Activated T-helper 2 cell treated with anti-CD3 and anti-CD28 coated beads, Interferon-gamma antibody, Interleukin-2, Interleukin-4, amounts not matched to agents 10 μg/mL and 5 μg/mL and 100 μg/mL, durations not matched to agents 14 hours and 24 hours and 36 hours (primary cell): ENCODE measurements at places on chromosomes 1 and 21.

DNA sequence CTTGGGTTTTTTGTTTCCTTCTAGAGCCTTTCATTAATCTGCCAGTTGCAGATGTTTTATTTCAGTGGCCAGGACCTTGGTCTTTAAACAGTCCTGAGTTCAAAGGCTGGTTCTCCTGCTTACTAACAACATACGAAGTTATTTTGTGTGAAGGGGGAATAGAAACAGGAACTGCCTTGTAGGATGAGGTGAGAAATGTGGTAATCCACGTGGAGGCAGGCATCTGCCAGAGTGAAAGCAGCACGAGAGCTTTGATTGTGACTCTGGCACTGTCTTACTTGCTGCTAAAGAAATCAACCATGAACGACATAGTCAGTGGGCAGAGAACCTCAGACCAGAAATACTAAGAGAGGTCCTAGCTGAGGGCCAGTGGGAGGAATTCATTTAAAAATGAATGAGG, 30.4 kb downstream of the TMEM63A start:
- no peak for DNase-seq

GRCh38 chr1:93635614-93636543, 45.8 kb downstream of the BCAR3 start:
- DNase-seq = no peak

DNA sequence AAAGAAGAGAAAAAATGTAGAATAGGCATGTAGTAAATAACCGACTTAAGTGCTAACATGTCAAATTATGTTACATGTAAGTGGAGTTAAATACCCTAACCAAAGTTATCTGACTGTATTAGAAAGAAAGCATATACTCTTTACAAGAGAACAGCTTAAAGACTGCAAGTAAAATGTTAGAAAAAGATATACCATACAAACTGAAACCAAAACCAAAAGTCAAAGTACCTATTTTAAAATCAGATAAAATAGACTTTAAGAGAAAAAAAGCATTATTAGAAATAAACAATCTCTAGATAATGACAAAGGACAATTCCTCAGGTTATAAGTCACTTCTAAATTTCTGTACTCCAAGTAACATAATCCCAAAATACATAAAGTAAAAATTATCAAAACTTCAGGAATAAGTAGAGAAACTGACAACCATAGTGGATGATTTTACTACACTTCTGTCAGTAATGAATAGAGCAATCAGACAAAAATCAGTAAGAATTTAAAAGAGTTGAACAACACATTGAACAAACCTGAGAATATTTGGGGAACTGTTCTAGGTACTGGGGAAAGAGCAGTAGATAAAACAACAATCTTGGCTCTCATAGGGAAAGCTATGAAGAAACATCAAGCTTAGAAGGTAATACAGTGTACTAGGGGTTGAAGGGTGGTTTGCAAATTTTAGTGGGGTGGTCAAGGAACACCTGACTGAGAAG, 127.3 kb downstream of the TBX19 start:
- DNase-seq = no peak

- DNase-seq = no peak
Observed at GRCh38 chr1:3898994-3899753, 898 bp downstream of the C1orf174 start.

- DNase-seq = no peak
Observed at GRCh38 chr21:44929799-44930542, 9.3 kb upstream of the ITGB2 start.

- no peak for DNase-seq
Observed at GRCh38 chr1:221543529-221544120, 198.3 kb downstream of the DUSP10 start.

GRCh38 chr1:112933820-112934571, 22.0 kb downstream of the SLC16A1 start:
- DNase-seq = no peak

- DNase-seq = no peak
Observed at GRCh38 chr1:162561616-162562469, at the start of gene UAP1. Gene UAP1, plus strand, starts transcription at chr1:162561722. Its CDS starts 4,347 bp downstream, at chr1:162566069.

- peak; percentile 47 for DNase-seq
Observed at GRCh38 chr1:224433701-224434672, 610 bp downstream of the WDR26 start.

DNA sequence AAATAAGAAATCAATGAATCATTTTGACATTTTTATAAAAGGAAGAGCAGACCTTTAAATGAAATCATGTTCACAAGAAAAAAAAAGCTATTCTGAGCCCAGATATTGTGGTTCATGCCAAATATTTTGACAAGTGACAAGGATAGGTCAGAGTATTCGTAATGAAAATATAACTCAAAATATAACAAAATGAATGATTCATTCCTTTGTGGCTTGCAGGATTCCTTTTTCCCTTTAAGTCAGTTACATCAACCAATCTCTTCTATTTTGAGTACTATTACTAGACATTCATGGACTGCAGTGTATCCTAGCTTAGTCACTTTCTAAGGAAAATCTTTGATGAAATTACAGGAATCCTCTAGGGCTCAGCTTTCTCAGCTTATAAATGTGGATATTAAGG, 188.7 kb downstream of the COL11A1 start:
- no peak for DNase-seq

GRCh38 chr1:11578004-11578403, 76.2 kb downstream of the FBXO2 start:
- DNase-seq = no peak

DNA sequence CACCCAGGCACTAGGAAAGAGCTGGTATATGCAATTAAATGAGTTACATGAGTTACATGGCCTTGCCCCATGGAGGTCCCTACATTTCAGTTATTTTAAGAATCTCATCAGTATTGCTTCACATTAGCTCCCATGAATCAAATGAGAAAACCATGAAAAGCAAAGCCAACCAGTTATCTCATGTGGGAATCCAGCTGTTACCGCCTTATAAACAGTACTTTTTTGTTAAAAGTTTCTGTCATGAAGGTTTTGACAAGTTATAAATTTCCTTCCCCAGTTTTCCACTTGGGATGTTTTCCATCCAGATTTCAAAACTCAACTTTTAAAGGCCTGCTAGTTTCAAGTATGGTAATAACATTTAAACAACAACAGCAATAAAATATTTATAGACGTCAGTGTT, 544.8 kb downstream of the NUF2 start:
- DNase-seq = no peak

- no peak for DNase-seq
Observed at GRCh38 chr1:145692785-145693443, 14.3 kb downstream of the PDZK1 start.

DNA sequence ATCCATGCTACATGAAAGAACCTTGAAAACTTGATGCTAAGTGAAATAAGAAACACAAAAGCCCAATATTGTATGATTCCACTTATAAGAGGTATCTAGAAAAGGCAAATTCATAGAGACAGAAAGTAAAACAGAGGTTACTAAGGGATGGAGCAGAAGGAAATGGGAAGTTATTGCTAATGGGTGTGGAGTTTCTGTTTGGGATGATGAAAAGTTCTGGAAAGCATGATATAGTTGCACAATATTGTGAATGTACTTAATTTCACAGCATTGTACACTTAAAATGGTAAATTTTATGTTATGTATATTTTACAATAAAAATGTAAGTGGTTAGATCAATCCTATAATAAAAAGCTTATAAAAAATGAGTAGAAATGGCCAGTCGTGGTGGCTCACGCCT, 1.6 kb upstream of the NECAP2 start:
- no peak for DNase-seq

DNA sequence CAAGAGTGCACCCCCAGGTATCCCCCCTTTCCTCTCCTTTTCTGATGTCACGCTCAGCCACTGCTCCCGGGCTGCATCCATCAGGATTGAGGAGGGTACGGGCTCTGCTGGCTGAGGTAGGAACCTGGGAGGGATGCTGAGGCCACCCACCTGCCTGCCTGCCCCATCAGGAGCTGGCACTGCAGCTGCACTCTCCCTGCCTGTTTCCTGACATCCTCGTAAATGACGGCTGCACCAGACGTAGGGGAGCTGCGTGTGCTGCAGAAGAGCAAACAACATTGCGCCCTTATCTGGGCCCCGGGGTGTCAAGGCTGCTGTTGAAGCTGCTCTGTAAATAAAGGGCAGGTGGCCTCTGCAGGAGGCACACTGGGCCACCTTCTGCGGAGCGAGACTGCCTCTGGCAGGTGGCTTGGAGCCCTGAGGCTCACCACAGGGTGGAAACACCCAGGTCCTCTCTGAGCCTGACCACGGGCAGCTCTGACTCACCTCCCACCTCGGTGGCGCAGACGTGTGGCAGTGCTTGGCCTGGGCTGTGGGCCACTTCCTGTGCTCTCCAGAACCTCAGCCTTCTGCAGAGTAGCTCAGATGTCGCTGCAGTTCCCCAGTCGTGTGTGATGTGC, 30.9 kb downstream of the SNAP47 start:
- peak; percentile 80 for DNase-seq

DNA sequence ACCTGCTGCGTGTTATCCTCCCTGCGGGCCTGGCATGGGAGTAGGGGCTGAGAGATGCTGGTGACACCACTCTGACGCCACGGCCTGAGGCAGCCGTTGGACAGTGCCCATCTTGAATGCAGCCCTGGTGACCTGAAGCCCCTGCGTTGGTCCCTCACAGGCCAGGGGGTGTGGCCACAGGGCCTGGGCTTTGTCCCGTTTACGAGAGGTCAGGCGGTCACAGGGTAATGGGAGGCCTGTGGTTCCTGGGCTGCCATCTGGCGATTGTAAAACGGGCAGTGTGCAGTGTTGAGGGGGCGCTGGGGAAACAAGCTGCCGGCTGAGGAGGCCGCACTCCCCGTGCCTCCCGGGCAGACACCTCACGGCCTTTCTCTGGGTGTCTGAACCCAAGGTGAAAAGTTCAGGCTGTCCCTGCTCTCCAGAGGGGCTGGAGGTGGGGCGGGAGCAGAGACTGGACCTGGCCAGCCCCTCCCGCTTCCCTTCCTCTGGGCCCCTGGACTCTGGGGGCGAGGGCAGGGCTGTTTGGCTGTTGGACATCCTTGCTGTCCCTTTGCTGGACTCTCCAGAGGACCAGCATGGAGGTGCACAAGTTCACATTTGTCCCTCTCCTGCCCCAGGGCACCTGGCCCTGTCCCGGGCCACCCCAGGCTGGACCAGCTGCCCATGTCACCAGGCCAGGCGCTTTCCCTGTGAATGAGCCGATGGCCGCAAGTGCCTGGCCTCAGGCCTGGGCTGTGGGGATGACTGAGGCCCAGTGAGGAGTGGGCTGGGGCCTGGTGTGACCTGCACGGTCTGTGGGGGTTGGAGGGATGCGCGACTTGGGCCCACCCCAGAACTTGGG, 42.4 kb downstream of the SKI start:
- no peak for DNase-seq

DNA sequence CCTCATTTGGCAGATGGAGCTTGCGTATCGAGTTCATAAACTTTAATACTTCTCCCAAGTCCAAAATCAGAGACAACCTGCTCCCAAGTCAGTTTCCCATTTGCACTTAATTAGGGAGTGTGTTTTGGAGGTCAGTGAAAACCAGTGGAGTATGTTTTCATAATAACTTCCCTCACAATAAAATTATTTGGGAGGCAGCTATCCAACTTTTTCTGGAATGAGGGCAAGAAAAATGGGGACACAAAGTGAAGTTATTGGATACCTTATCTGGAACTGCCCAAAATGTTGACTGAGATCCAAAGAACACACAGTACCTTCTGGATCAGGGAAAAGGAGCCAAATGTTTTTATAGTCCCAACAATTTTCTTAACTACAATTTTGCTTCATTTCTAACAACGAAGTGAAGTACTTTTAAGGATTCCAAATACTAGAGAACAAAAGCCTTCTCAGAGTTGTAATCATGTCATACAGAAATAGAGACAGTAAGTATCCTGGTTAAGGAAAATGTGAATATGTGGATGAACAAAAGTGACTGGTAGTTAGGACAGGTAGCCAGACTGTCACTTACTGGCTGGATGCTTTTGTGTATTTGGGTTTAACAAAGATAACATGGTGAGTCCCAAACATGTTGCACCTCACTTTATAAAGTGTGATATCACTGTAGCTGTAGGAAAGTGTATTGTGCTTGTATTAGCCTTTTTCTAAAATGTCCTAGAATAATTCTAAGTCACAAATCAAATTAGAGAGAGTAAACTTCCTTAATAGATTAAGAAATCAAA, 325.0 kb downstream of the HLX start:
- no peak for DNase-seq

DNA sequence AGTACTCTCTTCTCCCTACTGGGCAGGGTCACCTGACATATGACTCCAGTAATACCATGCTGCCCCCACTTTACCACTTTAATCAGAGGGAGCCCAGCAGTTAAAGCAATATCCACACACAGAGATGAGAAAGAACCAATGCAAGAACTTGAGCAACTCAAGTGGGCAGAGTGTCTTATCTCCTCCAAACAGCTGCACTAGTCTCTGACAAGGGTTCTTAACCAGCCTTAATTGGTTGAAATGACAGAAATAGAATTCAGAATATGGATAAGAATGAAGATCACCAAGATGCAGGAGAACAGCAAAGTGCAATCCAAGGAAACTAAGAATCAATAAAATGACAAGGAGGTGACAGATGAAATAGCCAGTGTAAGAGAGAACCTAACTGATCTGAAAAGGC, 91.0 kb downstream of the KCNT2 start:
- no peak for DNase-seq

GRCh38 chr1:227070638-227071285, 130.7 kb downstream of the COQ8A start:
- no peak for DNase-seq

DNA sequence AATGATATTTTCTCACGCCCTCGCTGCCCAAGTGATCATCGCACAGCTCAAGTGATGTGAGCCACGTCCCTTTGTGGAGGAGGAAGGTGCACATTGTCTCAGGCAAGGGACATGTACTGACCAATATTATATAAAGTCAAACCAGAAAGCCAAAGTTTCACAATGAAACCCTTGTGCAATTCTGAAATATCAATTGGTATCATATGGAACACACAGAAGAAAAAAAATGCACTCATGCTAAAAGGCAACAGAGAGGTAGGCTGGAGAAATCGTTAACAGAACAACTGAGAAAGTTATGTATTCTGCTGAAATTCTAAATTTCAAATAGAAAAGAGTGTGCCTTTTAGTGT, 1.9 kb downstream of the JAM2 start:
- no peak for DNase-seq

DNA sequence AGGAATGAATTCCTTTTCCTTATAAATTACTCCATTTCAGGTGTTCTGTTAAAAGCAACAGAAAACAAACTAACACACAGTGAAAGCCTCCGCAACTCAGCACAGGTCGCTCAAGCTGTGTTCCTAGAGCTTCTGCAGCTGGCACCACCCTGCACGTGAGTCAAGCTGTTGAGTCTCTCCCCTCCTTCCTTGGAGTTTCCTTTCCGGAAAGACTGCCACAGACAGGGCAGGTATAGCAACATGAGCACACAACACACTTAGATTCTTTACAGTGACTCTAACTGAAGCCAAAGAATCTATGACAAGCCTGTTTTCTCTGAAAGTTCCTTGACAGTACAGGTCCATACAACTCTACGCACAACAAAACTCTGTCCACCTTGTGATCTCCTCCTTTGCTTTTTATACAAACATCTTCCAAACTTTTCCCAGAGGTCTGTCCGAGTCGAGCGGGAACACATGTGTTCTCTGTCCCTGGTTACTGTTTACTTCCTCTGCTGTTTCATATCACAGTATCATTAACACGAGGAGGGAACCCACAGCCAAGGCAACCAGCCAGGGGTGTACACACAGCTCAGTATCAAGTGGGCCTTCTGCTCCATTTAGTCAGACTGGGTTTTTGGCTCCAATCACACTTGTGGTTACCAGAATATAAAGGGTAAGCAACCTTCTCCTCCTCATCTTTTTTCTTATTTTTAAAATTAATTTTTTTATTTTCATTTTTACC, 38.7 kb upstream of the DESI2 start:
- DNase-seq = no peak

- no peak for DNase-seq
Observed at GRCh38 chr1:45356186-45356585, 15.9 kb upstream of the MUTYH start.

GRCh38 chr1:43038232-43038935, 79.7 kb upstream of the SLC2A1 start:
- DNase-seq = no peak
